ENCODE measurements at places on chromosomes 11 and 22.

DNA sequence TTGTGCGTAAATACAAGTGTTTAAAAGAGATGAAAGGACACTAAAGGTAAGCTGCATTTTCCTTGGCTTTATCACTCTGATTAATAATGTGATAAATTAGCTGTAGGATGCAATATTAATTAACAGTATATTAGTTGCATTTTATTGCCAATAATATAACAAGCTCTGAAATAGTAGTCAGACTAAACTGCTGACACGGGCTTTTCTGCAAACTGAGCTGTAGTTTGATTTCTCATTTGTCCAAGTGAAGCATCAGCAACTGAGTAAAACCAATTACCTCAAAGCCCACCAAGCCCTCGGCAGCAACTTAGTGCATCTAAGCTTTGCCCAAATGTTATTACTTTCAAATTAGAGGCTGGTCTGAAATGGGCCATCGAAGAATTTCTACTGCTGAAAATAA, 33.5 kb downstream of the ARL14EP start:
- no peak for DNase-seq

GRCh38 chr11:36271794-36272407, 17.3 kb downstream of the COMMD9 start:
- DNase-seq: peak; percentile 28

DNA sequence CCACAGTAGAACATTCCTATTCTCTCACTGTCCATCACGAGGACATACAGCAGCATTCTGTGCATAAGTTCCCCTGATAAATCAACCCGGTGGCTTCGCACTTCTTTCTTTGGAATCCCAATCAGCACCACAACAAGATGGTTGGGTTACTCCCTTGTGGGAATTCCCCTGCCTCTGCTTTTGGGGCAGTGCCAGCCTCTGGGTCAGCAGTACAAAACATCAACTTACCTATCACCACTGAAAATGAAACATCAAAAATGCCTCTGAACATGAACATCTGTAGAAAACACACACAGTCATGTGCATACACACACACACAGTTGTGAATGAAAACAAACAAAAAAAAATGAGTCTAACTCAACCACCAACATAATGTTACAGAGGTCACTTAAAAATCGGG, 79.3 kb downstream of the KCNA4 start:
- no peak for DNase-seq

DNA sequence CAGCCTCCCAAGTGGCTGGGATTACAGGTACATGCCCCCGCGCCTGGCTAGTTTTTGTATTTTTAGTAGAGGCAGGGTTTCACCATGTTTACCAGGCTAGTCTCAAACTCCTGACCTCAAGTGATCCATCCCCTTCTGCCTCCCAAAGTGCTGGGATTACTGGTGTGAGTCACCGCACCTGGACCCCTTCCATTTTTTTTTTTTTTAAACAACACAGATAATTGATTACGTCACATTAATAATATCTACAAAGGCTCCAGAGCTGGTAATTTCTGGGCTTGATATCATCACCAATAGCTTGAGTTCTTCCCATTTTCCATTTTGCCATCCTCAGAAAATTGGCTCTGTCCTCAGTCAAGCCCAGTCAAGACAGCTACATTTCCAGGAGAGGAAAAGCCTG, 7.2 kb downstream of the TTLL1 start:
- DNase-seq: no peak

- no peak for DNase-seq
Observed at GRCh38 chr11:95289378-95290101, 58.5 kb upstream of the SESN3 start.

DNA sequence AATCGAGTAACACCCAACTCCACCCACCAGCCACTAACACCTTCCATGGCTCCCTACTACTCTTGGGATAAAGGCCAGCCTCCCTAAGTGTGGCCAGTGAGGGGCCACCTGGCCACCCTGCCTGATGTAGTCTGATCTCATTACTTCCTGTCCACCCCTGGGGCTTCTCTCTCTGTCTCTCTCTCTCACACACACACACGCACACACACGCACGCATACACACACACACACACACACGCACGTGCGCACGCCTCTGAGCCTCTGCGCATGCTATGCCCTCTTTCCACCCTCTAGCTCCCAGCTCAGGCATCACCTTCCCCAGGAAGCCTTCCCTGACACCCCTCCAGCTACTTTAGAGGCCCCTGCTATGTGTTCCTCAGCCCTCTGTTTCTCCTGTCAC, 3.9 kb downstream of the MFNG start:
- DNase-seq: no peak

- no peak for DNase-seq
Observed at GRCh38 chr11:100908746-100909145, 220.9 kb downstream of the PGR start.

Measured in BE2C (cell line).